ENCODE measurements at places on chromosomes 3 and 15.

DNA sequence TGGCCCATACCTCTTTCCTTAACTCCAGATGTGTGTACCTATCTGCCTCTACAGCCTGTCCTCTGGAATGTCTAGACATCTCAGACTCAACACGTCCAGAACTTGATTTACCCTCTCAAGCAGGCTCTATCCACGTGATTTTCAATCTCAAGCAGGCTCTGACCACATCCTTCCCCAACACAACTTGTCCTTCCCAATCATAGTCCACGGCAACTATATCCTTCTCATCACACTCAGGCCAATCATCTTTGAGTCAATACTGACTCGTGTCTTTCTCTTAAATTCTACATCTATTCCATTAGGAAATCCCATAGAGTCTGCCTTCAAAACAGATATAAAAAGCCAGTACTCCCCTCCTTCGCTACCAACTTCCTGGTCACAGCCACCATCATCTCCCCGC is 70.4 kb downstream of the FOXP1 start:
- no peak for DNase-seq

DNA sequence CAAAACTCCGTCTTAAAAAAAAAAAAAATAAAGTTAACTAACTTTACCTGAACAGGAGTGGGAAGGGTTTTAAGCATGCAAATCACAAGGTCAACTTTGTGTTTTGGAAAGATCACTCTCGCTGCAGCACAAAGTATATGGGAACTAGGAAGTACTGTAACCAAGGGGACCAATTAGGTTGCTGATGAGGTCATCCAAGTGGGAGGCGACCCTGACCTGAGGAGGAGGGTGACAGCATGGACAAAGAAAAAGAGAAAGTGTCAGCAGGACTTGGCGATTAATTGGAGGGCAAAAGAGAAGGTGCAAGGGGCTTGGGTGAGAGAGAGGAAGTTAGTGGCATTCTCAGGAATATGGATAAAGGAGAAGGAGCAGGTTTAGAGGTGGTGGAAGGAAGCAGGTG is 89.5 kb upstream of the ZBED2 start:
- no peak for DNase-seq

DNA sequence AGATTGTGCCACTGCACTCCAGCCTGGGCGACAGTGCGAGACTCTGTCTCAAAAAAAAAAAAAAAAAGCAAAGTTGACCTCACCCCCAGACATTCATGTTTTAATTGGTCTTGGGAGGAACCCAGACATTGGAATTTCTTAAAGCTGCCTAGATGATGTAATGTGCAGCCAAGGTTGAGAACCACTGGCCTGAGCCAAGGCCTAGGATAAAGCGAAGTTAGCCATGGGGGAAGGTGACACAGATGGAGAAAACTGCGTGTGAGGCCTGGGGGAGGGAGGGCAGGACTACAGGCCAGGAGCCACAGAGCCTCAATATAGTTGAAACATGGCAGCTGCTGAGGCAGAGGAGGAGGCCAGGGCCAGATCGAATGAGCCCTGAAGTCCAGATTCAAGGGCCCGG is 21.0 kb downstream of the GLB1 start:
- no peak for DNase-seq

DNA sequence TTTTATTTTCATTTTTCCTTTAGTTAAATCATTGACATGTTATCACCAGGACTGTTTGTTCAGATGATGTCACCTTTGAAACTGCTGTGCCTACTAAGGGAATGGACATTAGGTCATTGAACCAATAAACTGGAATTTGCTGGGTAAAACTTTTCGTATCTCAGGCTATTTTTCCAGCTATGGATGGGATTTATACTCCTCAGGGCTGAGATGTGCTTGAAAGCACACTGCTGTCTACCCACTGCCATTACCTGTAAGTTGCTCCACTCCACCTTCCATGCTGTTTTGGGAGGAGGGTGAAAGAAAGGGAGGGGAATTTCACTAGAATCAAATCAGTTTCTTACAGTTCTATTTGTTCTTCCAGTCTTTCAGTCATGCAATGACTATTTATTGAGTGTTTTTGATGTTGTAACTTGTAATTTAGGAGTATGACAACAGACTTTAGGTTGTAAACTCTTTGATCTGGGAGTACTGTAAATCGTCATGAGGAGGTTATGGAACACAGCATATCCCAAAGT is 11.3 kb downstream of the EHD4 start:
- DNase-seq: no peak

- DNase-seq: no peak
Measured at GRCh38 chr3:18847583-18848197, 300.6 kb upstream of the KCNH8 start.

GRCh38 chr3:29759411-29760225 is 478.7 kb downstream of the RBMS3 start:
- DNase-seq: no peak

DNA sequence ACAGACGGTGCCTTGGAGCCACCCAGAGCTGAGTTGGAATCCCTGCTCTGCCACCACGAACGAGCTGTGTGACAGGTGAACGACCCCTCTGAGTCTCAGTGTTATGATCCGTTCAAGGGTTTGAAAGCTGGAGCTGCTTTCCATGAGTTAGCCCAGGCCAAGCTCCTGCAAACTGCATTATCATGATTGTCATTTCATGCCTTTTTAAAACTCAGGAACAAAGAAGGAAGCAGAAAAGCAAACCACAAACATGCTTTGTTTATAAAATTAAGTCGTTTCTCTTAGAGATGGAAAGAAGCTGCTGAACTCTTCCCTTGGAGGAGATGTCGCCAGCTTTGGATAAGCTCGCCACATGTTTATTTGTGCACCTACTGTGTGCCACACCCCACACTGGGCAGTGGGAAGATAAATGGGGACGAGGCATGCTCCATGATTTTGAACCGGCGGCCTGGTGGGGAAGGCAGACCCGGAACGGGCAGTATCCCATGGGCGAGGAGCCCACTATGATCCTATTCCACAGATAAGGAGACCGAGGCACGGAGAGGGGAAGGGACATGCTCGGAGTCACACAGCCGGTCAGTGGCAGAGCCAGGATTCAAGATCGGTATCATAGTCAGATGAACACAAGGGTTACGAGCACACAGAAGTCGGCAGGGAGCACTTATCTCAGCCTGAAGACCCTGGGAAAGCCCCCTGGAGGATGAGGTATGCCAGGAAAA is 15.9 kb downstream of the HRH1 start:
- no peak for DNase-seq

DNA sequence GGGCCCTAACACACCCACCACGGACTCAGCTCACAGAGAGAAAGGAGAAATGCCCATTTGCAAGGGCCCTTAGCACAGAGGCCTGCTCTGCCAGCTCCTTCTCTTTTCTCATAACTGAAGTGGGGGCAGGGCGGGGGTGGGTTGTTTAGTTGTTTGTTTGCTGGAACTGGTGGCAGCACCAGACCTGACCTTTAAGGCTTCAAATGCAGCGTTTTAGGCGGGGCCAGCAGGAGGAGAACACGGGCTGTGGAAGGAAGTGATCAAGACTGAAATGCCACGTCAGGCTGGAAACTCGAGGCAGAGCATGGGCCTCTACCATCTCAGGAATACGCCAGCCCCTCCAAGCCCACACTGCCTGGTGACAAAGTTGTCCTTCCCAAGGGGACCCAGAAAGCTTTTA is 9.3 kb downstream of the CACNA2D2 start:
- no peak for DNase-seq

- DNase-seq: no peak
Measured at GRCh38 chr3:154464440-154465190, 34.6 kb upstream of the GPR149 start.

GRCh38 chr3:174862101-174862500 is 3.0 kb downstream of the NAALADL2 start:
- DNase-seq: no peak

- DNase-seq: no peak
Measured at GRCh38 chr3:123688241-123688747, 103.4 kb upstream of the HACD2 start.

DNA sequence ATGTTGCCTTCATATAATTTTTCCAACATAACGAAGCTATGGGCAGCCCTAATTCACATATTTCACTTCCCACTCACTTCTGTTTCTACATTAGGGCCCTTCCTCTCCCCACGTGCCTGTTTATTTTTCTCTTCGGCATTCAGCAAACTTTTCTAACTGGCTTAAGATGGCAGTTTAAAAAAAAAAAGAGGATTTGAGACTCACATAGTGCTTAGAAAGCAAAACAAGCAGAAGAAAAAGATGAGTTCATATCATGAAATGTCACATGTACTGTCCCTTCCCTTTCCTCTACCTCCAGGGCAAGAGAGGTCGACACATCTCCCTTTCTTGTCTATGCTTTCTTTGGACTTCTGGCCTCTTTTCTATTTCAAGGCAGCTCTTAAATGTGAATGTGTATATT is 30.6 kb downstream of the SLC49A4 start:
- DNase-seq: no peak

DNA sequence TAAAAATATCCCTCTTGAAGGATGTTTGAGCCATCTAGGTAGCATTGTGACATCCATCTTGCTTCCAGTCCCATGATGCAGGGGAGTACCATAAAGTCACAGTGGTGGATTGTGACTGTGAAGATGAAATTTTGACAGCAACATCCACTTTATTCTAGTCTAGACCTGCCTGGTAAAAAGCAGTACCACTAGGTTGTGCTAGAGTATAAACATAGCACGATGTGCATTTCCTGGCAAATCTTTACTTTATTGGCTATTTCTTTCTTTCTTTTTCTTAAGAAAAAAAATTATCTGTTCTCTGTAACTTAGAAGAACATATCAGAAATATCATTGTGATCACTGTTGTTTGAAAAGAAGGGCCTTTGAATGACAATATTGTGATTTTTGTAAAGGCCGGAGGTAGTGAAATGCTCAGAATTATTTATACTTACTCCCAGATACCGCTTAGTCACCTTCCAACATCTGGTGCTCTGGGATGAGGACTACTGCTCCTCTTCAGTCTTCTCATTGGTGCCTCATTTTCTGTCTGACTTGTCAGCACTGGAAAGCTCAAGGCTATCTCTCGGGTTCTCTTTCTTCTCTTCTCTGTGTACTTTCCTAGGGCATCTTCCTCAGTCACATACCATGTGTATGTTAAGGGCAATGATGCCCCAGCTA is 35.6 kb downstream of the AGBL1 start:
- DNase-seq: no peak

GRCh38 chr3:188660415-188660814 is 506.5 kb downstream of the LPP start:
- no peak for DNase-seq

- DNase-seq: no peak
Measured at GRCh38 chr3:100972867-100973266, 20.4 kb downstream of the ABI3BP start.

GRCh38 chr15:44308415-44308814 is 19.9 kb downstream of the GOLM2 start:
- DNase-seq: peak; percentile 31

DNA sequence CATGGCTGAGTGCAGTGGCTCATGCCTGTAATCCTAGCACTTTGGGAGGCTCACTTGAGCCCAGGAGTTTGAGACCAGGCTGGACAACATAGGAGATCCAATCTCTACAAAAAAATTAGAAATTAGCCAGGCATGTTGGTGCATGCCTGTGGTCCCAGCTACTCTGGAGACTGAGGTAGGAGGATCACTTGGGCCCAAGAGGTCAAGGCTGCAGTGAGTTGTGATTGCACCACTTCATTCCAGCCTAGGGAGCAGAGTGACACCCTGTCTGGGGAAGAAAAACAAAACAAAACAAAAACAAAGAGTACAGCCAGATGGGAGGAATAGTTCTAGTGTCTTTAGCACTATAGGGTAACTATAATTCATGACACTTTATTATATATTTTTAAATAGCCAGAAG is 26.2 kb upstream of the COMMD4 start:
- DNase-seq: no peak

DNA sequence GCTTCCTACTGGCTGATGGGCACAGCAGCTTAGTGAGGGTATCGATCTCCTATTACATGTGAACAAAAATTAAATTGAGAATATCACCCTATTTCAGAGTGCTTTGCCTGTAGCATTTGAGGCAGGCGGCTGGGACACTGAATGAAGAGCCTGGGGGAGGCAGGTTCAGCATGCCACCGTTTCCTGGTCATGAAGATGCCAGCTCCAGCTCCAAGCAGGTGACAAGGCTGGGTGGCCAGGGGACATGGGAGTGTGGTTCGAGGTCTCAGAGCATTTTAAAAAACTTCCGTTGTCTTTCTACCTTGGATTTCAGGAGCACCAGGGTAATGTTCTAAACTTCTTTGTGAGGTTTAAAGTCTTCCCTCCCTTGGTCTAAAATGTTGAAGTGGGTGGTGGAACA is 158.2 kb downstream of the RPLP1 start:
- no peak for DNase-seq

GRCh38 chr15:65338823-65339222 is 34.3 kb downstream of the RNU5B-1 start:
- no peak for DNase-seq

DNA sequence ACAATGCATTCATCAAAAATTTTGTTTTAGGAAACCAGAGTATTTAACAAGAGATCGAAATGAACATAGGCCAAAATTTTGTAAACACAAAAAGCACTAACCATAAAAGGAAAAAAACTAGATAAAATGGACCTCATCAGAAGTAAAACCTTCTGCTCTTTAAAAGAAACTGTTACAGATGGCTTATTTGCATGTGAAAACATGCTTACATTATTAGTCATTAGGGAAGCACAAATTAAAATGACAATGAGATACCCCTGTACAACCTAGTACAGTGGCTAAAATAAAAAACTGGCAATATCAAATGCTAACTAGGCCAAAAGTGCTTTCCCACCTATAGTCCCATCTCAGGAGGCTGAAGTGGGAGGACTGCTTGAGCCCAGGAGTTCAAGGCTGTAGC is 19.3 kb downstream of the UBR1 start:
- no peak for DNase-seq

DNA sequence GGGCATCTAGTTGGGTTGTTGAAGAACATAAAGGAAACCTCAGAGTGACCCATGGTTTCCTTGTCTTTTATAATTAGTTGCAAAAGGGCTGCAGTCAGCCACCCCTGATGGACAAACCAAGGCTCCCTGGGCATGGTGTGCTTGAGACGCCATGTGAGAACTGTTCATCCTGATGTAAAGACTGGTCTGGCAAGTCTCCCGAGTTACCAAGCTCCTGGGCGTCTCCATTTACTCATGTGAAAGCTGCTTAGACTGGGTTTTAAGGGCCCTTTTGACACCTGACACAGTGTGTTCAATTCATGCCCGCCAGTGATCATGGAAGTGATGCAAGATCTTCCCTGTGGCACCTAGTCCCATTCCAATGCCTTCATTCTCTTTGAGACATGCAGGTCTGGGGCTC is 49.4 kb downstream of the GRK7 start:
- no peak for DNase-seq

DNA sequence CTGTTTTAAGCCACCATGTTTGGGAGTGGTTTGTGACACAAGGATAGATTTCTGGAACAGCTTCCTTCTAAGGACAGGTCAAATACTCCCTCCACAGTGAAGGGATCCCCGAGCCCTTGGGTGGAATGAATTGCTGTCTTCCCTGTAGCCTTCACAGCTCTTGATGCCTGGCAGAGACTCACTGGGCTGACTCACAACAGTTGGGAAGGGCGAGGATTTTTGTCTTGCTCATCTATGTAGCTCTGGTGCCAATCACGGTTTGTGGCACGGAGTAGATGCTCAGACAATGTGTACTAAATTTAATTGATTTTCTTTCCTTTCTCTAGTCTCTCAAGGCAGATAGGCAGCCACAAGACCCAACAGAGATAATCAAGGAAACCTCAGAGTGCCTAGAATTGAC is 27.0 kb downstream of the CRYGS start:
- DNase-seq: no peak

Measured in activated CD4-positive, alpha-beta T cell treated with anti-CD3 and anti-CD28 coated beads, Interleukin-2, amount 50 U/mL, for 48 hours (primary cell).